ENCODE measurements at places on chromosomes 7 and 10.

GRCh38 chr10:89001729-89002072 lies 11.1 kb downstream of the FAS start:
- peak; percentile 36 for DNase-seq

DNA sequence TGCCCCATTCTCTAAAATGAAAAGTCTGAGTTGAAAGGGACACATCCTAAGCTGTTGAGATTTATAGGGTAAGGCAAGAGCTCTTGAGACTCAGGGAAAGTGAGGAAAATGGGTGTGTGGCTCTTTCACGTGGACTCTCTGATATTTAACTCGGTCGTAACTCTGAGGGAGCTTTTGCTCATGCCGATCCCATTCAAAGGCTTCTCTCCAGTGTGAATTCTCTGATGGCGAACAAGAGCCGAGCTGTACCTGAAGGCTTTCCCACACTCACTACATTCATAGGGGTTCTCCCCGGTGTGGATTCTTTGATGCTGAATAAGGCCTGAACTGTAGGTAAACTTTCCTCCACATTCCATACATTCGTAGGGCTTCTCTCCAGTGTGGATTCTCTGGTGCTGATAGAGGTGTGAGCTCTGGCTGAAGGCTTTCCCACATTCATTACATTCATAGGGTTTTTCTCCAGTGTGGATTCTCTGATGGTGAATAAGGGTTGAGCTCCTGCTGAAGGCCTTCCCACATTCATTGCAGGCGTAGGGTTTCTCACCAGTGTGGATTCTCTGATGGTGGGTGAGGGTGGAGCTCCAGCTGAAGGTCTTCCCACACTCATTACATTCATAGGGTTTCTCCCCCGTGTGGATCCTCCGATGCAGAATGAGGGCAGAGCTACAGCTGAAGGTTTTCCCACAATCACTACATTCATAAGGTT lies 10.4 kb downstream of the ZNF3 start:
- no peak for DNase-seq

DNA sequence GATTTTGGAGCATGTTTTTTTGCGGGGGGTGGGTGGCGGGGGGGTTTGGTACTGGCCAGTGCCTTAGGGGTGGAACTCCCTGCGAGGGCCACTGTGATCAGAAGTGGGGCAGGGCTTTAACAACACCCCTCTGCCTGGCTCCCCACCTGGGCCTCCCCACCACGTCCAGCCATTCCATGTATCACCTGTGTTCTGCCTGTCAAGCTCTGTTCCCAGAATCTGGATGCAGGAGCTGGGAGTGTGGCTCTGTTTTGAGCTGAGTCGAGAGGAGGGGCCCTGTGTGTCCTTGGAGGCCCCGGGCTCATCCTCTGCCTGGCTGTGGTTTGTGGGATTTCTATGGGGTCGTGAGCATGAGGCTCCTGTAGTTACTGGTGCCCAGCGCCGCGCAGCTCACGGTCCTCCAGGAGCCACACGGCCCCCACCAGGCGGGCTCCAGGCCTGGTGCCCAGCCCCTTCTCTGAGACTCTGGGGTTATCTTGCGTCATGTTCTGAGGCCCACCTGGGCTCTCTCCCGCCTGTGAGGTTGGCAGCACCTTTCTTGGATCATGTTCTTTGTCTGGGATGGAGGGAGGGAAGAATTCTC lies 29.6 kb downstream of the PFKFB3 start:
- DNase-seq: no peak

- DNase-seq: no peak
Observed at GRCh38 chr10:43885252-43885651, 236.6 kb upstream of the ZNF32 start.

GRCh38 chr10:101405001-101405400 lies 51.0 kb downstream of the BTRC start:
- DNase-seq: no peak

- DNase-seq: peak; percentile 64
Observed at GRCh38 chr10:113746217-113746957, 5.1 kb upstream of the PLEKHS1 start.

DNA sequence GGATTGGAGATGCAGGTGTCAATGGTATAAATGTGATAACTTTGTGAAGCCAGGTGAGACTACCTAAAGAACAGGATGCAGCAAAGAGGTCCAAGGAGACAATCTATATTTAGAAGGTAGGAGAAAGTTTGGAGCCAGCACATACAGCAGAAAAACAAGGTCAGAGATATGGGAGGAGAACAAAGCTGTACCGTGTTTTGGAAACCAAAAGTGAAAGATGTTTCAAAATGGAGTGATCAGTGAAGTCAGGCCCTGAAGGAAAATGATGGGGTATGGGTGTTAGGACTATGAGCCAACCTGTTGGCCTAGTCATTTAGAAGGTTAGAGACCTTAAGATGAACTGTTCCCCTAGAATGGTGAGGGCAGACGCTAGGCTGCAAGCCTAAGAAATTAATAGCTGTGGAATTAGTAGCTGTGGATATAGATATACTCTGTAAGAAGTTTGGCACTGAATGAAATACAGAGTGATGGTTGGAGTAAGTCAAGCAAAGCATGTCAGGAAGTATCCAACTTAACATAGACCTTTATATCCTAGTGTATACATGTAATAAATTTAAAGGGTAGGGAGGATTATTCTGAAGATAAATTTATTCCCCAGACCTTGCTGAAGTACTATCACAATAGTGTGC lies 149.8 kb upstream of the WNT16 start:
- DNase-seq: no peak

DNA sequence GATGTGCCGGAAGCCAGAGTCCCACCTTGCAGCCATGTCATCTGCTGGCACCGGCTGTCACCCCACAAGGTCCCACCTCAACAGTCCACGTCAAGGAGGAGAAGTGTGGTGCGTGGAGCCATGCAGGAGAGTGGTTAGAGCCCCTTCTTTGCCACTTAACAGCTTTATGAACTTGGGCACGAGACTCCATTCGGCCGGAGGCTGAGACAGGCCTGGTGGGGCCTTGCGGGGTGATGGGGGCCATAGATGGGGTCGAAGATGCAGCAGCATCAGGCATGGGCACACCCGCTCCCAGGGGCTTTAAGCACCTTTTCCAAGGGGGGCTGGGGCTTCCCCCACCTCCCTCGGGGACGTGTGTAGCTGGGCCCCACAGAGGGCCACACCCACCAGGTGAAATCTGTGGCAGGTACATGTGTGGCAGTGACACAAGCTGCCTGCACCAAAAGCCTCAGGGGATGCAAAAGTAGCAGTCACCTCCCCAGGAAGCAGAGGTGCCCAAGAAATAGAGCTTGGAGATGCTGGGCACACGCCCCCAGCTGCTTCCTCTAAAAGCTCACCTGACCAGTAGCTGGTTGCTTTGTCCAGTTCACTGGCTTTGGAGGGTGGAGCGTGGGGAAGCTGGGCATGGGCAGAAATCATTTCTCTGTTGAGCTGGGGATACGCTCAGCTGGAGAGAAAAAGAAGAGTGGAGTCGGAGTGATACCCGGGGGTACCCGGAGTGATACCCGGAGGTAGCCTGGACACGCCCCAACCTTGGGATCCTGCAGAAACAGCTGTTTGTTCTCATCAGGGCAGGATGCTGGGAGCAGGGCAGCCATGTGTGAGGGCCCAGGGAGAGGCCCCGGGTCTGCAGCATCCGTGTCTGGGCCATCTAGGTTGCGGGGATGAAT lies 199.8 kb downstream of the EBF3 start:
- no peak for DNase-seq

DNA sequence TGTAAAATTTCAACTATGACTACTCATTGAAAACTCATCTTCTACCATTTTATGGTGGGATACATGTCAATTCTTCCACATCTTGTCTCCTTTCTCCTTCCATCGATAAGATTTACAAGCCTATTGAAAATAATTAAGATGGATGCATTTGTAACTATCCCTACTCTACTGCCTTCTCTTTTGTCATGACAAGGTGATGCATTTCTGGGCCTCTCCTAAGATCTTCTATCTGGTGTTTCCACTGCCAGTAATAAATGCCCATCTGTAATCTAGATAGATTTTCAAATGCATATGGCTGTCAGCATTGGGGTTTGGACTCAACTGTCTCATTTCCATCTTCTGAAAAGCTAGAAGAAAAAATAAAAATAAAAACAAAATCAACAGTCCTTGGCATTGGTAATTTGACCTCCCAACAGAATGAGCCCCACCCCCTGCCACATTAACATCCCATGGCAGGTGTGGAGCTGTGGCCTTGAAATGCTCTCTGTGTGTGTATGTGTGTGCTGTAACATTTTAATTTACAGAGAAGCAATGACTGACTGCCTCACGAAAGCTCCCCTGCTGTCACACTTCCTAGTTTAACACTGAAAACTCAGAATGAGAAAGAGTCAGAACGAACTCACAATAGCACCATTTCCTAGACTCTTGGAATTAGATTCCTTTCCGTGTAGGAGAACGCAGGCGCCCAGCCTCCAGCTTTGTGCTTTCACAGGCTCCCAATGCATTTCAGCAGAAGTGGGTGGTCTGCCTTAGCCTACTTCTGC lies 74.2 kb downstream of the RHOBTB1 start:
- DNase-seq: no peak

DNA sequence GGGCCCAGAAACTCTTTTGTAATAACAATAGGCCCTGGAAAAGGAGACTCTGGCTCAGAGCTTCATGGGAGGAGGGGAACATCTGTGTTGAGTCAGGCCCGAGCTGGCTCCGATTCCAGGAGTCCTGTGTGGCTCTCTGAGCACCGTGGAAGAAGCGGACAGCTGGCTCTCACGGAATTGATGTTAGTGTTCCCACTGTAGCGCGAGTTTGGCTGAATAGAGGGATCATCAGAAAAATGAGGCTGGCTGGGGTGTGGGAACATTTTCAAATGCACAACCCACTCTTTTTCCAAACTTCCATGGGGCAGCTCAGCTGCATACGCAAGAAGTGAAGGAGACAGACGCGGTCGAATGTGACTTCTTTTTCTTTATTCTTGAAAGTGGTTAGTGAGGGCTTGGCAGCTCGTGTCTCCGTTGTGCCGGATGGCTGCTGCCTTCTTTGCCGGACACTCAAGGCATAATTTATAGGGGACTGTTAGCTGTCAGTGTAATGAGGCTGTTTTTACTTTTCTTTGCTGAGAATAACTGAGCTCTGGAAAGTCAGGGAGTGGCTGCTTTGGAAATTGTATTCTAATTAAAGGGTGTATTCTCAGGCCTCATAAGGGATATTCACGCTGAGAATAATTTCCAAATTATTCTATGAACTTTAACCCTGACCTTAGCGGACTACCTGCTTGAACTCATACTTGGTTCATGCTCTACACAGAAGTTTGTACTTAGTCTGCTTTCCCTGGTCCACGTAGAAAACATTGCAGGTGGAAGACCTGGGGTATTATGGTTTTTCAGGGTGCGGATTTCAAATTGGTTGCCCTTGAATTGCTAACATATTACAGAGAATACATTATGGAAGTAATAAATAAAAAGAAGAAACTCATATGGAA lies 23.1 kb downstream of the MDFIC start:
- peak; percentile 85 for DNase-seq

- no peak for DNase-seq
Observed at GRCh38 chr10:130226012-130226411, 89.8 kb downstream of the GLRX3 start.

- peak; percentile 2 for DNase-seq
Observed at GRCh38 chr10:69269761-69270160, 8.5 kb upstream of the HK1 start.

DNA sequence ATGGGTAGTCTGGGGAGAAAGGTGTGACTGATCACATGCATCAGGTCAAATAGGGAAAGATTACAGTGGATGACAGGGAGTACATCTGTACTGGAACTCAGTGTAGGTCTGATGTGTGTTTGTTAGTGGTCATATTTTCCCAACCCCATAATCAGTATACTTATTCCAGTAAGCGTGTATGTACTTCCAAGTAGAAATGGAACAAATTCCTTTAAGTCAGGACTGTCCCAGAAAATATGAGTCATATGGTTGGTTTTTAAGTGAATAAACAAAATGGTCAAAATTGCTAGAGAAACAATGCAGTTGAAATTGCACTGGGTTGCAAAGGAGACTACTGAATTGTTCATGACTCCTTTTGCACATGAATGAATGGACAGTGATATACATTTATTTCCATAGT lies 118.8 kb upstream of the MYO3A start:
- no peak for DNase-seq

DNA sequence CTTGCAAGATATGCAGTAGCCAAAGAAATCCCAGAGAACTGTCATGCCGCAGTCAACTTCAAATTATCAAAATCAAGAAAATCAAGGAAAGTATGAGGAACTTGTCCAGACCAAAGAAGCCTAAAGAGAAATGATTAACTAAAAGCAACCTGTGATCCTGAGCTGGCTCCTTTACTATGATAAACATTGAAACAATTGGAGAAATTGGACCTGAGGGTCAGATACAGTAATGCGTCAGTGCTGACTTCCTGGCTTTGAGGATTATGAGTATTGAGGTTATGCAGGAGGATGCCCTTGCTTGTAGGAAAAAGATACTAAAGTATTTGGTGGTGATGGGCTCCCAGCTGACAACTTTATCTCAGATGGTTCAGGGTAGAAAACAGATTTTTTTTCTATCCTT lies 324.7 kb upstream of the AKR1E2 start:
- no peak for DNase-seq

GRCh38 chr7:154475864-154476263 lies 423.7 kb downstream of the DPP6 start:
- no peak for DNase-seq

GRCh38 chr7:106056513-106057203 lies 55.5 kb downstream of the SYPL1 start:
- peak; percentile 68 for DNase-seq

DNA sequence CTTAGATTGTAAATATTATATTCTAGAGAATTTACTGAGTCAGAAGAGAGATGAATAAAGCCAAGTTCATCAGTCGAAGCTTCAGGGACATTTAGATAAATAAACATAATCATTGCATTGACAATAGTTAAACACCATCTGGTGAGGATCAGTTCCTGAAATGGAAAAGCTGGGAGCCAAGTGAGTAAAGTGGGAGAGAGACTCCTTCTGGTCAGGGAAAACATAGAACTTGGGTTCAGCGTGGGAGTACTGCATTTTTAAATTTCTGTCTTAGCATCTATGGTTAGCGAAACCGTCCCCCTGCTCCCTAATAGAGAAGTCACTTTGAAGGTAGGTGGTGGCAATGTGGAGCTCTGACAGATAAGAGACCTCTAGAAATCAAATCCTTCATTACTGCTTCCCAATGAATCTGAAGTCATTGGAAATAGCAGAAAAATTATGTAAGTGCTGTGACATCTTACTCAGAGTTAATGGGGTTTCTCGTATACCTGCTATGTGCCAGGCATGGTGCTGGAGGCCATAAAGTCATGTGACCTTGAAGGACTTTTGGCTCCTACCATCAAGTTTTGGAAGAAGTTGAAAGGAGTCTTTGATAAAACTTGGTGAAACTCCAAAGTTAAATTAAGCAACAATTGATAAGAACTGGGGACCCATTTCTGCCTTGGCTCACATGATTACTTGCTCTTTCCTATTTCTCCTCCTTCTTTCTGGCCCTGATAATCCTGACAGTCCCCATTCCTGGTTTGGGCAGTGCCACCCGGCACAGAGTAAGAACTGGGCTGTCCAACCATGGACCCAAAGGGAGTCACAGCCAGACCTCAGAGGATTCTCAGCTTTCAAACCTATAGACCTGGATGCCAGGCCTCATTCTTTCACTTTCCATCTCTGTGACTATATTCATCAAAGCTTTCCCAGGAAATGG lies 211.2 kb downstream of the C7orf25 start:
- no peak for DNase-seq
